ENCODE measurements at places on chromosomes 3 and 15. TPM values are rescaled to one million over a fixed set of nuclear protein-coding genes. Genes with fewer than 3 reads are reported as not detected.

TM6SF1 gene
- total RNA-seq = 0.18 TPM

CCR8 gene
- not detected for total RNA-seq

CFAP44 gene
- total RNA-seq = 1.5 TPM

SLC6A1 gene
- 0.07 TPM for total RNA-seq

SLC12A1 gene
- not detected for total RNA-seq

SMAD6 gene
- total RNA-seq = 32.9 TPM

HES1 gene
- total RNA-seq = 9.7 TPM

PAQR9 gene
- 2.5 TPM for total RNA-seq

SEMA7A gene
- 1.1 TPM for total RNA-seq

ADAM10 gene
- total RNA-seq = 136 TPM

GOLGA8G gene
- total RNA-seq = not detected

GPR176 gene
- 7.7 TPM for total RNA-seq

ITIH4 gene
- 0.25 TPM for total RNA-seq

GPR62 gene
- total RNA-seq = not detected

INSYN1 gene
- total RNA-seq = 2.7 TPM

MESP1 gene
- total RNA-seq = 1.7 TPM

SERPINI2 gene
- total RNA-seq = not detected

TRPM1 gene
- total RNA-seq = not detected

CHRD gene
- 0.21 TPM for total RNA-seq

SYNM gene
- 36.1 TPM for total RNA-seq

SOX14 gene
- not detected for total RNA-seq

GUCA1C gene
- not detected for total RNA-seq

WDR82 gene
- 56.9 TPM for total RNA-seq

TGM5 gene
- total RNA-seq = not detected
